ENCODE measurements at places on chromosomes 11 and 22.

GRCh38 chr11:94678901-94679300 lies 89.3 kb upstream of the AMOTL1 start:
- no peak for DNase-seq

- DNase-seq, result no peak
Measured at GRCh38 chr22:41499624-41500280, 30.8 kb downstream of the ACO2 start.

DNA sequence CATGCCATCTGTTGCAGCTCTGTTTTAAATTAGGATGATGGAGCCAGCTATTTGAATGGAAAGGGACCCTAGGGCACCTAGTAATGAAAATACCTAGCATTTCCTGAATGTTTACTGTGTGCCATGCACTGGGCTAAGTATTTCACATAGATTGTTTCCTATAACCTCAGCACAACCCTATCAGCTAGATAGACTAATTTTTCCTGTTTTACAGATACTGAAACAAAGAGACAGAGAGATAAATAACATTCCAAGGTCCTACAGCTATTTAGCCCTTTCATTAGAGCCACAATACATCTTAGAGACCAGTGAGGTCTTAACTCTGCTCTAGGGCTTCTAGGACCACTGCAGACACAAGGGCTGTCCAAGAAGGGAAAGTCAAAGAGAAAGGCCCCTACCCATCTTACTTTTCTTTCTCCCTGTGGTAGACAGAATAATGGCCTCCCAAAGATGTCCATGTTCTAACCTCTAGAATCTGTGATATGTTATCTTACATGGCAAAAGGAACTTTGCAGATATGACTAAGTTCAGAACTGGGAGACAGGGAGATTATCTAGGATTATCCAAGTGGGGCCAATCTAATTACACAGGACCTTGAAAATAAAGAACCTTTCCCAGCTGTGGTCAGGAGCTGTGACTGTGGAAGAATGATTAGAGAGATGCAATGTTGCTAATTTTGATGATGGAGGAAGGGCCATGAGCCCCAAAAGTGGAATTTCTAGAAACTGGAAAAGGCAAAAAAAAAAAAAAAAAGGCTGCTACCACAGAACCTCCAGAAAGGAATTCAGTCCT lies 157.0 kb downstream of the CCDC34 start:
- DNase-seq, result no peak

- DNase-seq, result no peak
Measured at GRCh38 chr11:88827018-88827676, 238.6 kb downstream of the GRM5 start.

DNA sequence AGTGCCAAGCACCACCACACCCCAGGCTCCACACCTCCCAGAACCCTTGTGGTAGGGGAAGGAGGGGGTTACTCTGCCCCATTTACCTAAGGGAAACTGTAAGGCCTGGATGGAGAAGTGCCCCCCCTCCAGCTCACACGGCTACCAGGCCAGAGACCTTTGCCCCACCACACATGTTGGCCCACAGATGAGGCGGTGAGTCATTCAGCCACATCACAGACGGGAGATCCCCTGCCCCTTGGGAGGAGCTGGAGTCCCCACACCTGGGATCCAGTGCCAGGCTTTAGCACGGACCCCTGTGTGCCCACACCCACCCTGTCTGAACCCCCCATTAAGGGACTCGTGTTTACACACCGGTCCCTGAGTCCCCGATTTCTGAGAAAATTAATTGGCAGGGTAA lies 24.9 kb downstream of the CDKN1C start:
- DNase-seq, result peak; percentile 81

GRCh38 chr11:61116426-61117167 lies 14.3 kb downstream of the CD5 start:
- DNase-seq, result no peak

- no peak for DNase-seq
Measured at GRCh38 chr11:32580967-32581366, 2.7 kb upstream of the EIF3M start.

- DNase-seq, result no peak
Measured at GRCh38 chr22:27399161-27399560, 402.4 kb downstream of the MN1 start.

- no peak for DNase-seq
Measured at GRCh38 chr11:44615913-44616791, 50.7 kb downstream of the CD82 start.

GRCh38 chr11:33830903-33831648 lies 56.8 kb upstream of the FBXO3 start:
- DNase-seq, result no peak

GRCh38 chr11:119691020-119691666 lies 37.9 kb downstream of the NECTIN1 start:
- DNase-seq, result no peak

- DNase-seq, result peak; percentile 4
Measured at GRCh38 chr11:26551186-26551801, 20.8 kb downstream of the MUC15 start.

DNA sequence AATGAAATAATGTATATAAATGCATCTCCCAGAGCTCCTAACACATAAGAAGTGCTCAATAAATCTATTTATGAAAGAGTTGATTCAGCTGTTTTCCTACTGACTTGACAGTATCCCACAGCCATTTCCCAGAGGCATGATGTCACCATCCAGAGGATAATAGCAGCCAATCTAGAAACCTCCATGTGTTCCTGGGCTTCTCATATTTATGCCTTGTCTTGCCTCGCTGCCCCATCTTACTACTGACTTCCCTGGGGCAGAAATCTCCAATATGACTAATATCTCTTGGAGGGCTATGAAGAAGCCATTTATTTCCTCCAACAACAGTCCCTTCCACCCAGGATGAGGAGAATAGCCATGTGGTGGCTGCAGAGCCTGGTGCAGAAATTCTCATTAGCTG lies 115.4 kb upstream of the NAV2 start:
- DNase-seq, result no peak

DNA sequence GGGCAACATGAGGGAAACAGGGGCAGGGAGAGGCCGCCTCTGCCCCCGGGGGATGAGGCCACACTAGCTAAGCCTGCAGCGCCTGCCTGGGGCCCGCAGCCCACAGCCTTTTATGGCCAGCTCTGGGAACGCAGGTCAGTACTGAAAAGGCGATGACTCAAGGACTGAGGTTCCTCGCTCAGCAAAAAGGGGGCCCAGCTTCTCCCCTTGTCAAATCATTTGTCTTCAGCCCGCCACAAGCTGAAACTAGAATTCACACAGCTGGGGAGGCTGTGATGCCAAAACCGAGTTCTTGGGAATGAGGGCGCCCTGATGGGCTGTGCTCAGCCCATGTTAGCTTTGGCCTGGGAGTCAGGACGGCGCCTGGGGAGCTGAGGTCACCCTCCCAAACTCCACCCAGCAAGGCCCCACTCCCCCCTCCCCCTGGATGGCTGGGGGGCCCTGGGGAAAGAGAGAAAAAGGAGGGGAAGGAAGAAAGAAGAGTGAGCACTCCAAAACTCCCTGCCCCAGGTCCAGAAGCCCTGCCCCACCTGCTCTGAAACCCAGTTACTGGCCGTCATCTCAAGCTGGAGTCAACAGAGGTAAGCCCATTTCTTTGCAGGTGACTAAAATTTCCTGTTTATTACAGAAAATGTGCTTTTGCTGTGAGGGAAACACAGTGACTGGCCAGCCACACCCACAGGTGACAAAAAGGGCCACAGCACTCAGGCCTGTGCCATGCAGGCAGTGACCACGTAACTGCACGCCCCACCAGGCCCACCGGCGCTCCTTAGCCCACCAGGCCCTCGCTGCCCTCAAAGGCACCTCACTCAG lies 13.7 kb downstream of the EHD1 start:
- no peak for DNase-seq

GRCh38 chr11:134950692-134951304 lies 538.8 kb upstream of the B3GAT1 start:
- DNase-seq, result no peak

- no peak for DNase-seq
Measured at GRCh38 chr22:46162771-46163556, 12.6 kb downstream of the PPARA start.

DNA sequence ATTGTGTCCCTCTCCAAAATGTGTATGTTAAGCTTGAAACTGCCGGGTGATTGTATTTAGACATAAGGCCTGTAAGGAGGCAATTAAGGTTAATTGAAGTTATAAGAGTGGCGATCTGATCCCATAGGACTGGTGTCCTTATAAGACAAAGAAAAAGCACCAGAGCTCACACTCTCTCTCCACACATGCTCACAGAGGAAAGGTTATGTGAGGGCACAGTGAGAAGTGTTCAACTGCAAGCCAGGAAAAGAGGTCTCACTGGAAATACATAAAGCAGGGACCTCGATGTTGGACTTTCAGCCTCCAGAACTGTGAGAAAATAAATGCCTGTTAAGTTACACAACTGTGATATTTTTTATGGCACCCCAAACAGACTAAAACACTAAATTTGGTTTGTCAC lies 1233.8 kb upstream of the CNTN5 start:
- DNase-seq, result no peak

DNA sequence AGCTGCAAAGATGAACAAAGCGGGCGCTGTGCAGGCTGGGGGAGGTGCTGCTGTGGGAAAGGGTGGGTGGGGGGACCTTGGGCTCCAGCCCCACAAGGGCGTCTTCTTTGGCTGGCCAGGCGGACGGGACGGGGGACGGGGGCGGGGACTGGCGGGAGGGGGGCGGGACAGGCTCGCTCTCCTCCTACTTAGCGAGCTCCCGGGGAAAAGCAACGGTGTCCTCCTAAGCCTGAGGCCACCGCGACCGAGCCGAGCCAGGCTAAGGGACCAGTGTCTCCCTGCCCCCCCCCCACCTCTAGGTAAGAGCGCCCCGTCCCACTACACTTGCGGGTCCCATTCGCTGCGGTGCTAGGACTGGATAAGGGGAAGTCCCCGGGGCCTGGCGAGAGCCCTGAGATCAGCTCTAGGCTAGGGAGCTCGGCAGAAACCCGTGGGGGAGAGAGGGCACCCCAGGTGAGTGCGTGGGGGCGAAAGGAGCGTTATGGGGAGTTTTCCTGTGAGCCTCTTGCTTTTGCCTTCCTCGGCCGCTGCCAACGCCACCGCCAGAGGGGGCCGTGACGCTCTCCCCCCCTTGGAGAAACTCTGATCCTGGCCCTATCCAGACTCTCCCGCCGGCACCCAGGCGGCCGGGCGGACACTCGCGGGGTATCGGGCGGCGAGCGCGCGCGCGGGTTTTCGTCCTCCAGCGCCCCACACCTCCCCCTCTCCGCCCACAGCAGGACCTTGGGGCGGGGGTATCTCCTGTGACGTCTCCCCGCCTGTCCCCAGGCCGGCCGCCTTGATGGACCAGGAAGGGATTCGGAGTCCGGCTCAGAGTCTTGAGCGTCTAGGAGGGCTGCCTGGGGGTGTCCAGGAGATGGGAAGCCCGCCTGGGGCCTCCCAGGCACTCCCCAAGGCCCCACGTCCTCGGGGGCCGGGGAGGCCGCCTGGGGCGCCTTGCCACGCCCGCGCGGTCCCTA lies at the start of gene PHLDB1:
TSS of gene PHLDB1 (plus strand) at position 215 of the 959 bp plus-strand sequence. CDS start 6,222 bp downstream, outside the sequence.
- DNase-seq, result peak; percentile 79

- no peak for DNase-seq
Measured at GRCh38 chr11:87306262-87306851, 268.6 kb downstream of the TMEM135 start.

- no peak for DNase-seq
Measured at GRCh38 chr11:18420067-18420466, 7.9 kb downstream of the LDHC start.

DNA sequence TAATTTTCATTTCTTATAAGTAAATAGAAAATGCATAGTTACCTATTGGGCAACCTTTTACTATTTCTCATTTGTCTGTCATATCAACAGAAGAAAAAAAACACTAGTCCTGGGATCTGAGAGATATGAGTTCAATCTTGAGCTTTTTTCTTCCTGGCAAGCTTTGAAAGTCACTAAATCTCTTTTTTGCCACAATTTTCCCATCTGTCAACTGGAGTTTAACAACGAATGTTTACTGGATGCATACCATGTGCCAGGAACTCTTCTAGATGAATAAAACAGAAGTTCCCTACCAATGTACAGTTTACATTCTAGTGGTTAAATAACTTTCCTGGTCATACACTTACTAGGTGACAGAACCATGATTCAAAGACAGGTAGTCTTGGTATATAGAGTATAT lies 31.0 kb downstream of the FSHB start:
- DNase-seq, result no peak

DNA sequence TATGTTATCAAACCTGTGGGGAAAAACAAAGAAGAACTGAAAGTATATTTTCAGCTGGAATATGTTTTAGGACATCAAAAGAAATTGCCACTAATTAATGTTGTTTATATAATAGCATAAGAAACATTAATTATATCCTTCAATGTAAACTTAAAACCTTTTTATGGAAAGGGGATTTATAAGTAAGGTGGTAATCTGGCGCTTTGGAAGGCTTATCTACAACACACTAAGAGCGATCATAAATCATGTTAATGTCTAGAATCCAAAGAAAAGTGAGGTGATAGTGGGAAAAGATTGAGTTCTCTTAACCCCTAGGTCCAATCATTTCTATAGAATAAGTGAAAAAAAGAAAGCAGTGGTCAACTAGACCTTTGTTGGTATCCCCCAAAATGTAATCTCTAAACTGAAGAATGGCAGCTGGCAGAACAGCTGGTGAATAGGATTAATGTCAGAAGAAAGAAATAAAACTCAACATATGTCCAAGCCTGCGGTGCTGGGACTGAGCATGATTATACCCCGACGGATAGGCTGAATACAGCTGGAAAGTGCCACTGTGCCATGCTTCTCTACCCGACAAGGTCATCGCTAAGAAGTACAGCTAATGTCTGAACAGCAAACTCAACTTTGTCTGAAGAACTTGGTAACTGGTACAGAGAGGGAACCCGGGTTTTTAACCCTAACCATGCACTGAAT lies 64.0 kb downstream of the SOX6 start:
- no peak for DNase-seq
